Left colon (tissue), 2 donors: ENCODE measurements at places on chromosomes 4 and X. TPM values are rescaled to one million over a fixed set of nuclear protein-coding genes. Genes with fewer than 3 reads are reported as not detected.

Gene UBL4A
- total RNA-seq, result 30.5 TPM

Gene TACR3
- total RNA-seq, result not detected

Gene PRSS12
- total RNA-seq, result 27.7 TPM

Gene ARL13A
- not detected for total RNA-seq

Gene GYG2
- total RNA-seq, result 23.4 TPM

Gene ZNF630
- 3.3 TPM for total RNA-seq

Gene FNIP2
- total RNA-seq, result 69.0 TPM

Gene ARHGAP24
- total RNA-seq, result 6.0 TPM

Gene ALAS2
- total RNA-seq, result not detected

Gene HMX1
- total RNA-seq, result not detected

Gene KIT
- total RNA-seq, result 4.1 TPM

Gene KIAA1210
- total RNA-seq, result not detected

Gene XAGE1A
- total RNA-seq, result not detected

Gene YY2
- 1.2 TPM for total RNA-seq

Gene AKAP4
- total RNA-seq, result not detected

Gene CPE
- total RNA-seq, result 43.8 TPM

Gene ADGRL3
- 5.2 TPM for total RNA-seq

Gene HSFX3
- total RNA-seq, result not detected

Gene UBE2K
- total RNA-seq, result 92.1 TPM

Gene ENAM
- not detected for total RNA-seq

Gene RRH
- total RNA-seq, result not detected

Gene OPRPN
- total RNA-seq, result not detected

Gene FGB
- not detected for total RNA-seq
